ENCODE measurements at places on chromosomes 4 and X. TPM values are rescaled to one million over a fixed set of nuclear protein-coding genes. Genes with fewer than 3 reads are reported as not detected.

DNA sequence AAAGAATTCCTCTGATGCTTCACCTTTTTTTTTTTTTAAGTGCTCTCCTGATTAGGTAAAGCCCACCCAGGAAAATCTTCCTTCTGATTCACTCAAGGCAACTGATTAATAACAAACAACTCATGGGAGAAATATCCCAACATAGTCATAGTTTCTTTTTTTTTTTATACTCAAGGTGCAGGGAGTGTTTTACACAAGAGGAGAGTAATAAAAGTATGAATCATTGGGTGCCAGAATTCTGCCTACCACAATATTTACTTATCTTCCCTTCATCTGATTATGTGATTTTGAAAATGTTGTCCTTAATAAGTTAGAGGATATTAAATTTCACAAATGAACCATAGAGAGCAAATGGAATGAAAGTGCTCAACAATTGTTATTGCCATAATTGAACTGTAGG is 329.9 kb downstream of the TECRL start:
- H3K27me3 ChIP-seq, result no peaks in the 10 kb centered on the region
- no peaks in the 10 kb centered on the region for H3K36me3 ChIP-seq
- DNase-seq, result no peak
- no peak overlapping the region for H3K4me3 ChIP-seq
- no peaks in the 10 kb centered on the region for H3K4me1 ChIP-seq

GRCh38 chr4:99457676-99458075 is 22.5 kb upstream of the ADH7 start:
- no peaks in the 10 kb centered on the region for H3K36me3 ChIP-seq
- DNase-seq, result no peak
- H3K27ac ChIP-seq, result no peak overlapping the region
- peaks cover 7% of the 10 kb centered on the region for H3K4me1 ChIP-seq

DNA sequence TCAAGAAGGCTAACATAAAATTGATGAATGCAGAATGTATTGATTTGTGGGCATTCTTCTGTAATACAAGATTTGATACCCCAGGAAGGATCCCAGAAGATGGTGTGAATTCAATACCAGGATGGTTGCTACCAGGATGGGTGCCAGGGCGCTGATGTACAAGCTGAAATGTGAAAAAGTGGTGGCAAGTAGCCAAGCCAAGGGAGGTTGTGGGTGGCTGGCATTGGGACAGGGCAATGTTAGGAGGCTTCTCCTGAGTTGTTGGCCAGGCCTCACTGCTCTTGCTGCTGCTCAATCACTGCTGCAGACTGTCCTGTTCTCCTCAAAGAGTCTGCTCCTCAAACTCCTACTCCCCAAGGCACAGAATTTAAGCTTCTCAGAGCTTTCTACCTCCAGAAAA is 77.1 kb downstream of the RBM46 start:
- no peak for DNase-seq
- peaks cover under 1% of the 10 kb centered on the region for H3K36me3 ChIP-seq
- no peaks in the 10 kb centered on the region for H3K4me1 ChIP-seq
- H3K27me3 ChIP-seq, result no peaks in the 10 kb centered on the region
- H3K4me3 ChIP-seq, result no peak overlapping the region

Gene ANAPC10
- 20.2 TPM for total RNA-seq

Measured in endothelial cell (in vitro differentiated cells).